ENCODE measurements at places on chromosomes 5 and 9.

DNA sequence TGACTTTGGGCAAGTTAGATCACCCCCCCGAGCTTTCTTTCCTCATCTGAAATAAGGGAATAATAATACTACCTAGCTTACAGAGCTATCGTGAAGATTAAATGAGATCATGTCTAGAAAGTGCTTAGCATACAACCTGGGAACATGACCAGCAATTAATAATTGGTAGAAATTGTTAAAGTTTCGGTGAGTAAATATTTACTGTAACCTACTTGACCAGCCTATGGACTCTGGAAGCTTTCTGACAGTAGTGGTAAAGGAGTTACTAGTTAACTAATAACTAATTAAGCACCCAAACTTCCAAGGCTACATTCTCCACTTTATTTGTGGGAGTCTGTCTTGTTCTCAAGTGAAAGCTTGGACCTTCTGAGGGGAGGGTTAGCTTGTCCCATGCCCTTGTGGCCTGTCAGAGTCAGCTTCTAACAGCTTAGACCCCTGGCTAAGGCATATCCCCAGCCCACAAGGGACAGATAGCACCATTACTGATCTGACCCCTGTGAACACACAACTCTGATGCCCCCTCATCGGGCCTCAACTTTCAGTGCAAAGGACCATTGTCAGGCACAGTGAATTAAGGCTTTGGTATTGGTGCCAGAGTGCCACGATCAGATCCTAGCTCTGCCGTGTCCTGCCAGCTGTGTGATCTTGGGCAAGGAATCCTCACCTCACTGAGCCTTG lies 58.7 kb upstream of the SAP30L start:
- DNase-seq: no peak

GRCh38 chr5:5521478-5521877 lies 99.0 kb downstream of the ICE1 start:
- no peak for DNase-seq

GRCh38 chr5:160956051-160956450 lies 104.0 kb upstream of the ATP10B start:
- DNase-seq: no peak

- DNase-seq: no peak
These were observed 58.6 kb downstream of the PCDHGC5 start for GRCh38 chr5:141547488-141547887.

DNA sequence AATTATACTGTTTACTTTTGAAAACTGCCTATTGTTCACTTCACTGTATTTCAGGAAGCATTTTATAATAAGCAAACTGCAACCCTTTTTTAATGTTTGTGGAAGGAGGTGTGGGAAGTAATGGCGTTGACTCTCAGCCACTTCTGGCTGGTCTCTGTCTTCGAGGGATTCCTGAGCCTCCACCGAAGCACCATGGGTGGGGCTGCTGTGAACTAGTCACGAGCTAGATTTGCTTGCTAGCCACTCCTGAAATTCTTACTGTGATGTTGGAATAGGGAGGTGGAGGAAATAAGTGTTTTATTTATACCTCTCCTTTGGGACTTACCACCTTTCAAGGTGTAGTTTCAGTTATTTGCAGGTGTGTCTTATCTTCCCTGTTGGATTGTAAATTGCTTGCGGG lies 26.8 kb downstream of the PIP5K1B start:
- no peak for DNase-seq

DNA sequence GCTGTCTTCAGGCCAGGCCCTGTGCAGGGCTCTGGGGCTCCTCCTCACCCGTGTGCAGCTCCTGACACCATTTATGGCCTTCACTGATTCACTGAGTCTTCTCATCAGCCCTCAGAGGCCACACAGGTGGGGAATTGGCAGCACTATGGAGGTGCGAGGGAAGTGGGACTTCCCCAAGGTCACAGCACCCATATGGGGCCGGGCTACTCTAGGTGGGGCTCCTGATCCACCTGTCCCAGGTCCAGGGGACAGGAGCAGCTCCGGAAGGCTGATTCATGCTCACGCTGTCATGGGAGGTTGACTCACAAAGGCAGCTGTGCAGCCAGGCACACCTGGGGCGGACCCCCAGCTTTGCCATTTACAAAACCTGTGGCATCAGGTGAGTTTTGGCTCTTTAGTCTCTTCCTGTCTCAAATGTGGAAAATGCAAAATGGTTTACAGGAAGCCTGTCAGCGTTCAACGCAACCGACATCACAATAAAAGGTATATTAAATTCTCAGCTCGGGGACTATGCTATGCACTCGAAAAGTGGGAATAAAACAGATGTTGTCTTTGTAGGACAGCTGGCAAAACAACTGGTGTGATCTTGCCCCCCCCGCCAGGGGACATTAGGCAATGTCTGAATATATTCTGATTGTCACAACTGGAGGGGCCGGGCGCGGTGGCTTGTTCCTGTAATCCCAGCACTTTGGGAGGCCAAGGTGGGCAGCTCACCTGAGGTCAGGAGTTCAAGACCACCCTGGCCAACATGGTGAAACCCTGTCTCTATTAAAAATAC lies 15.0 kb downstream of the NAIF1 start:
- no peak for DNase-seq

- DNase-seq: no peak
These were observed 61.7 kb downstream of the FBXL17 start for GRCh38 chr5:108320231-108320630.

- DNase-seq: peak; percentile 83
These were observed at the start of gene JMY for GRCh38 chr5:79235634-79236361. JMY (plus strand) TSS chr5:79236131; CDS start chr5:79236651, 520 bp downstream.

DNA sequence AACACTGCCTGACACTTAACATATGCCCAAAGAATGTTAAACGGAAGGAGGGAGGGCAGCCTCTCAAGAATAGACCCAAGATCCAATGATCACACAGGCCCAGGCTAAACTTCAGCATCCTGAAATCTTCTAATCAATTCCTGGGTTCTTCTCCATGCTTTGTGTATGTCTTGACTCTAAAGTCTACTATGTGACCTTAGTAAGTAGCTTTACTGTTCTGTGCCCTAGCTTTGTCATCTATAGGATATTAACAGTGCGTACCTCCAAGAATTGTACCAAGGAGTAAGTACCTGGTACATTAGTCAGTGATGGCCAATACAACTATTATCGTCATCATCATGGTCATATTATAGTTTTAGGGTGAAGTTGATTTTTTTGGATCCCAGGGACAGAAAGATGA lies 96.6 kb downstream of the SGCD start:
- no peak for DNase-seq

- no peak for DNase-seq
These were observed 442.1 kb downstream of the TLE4 start for GRCh38 chr9:80013891-80014290.

DNA sequence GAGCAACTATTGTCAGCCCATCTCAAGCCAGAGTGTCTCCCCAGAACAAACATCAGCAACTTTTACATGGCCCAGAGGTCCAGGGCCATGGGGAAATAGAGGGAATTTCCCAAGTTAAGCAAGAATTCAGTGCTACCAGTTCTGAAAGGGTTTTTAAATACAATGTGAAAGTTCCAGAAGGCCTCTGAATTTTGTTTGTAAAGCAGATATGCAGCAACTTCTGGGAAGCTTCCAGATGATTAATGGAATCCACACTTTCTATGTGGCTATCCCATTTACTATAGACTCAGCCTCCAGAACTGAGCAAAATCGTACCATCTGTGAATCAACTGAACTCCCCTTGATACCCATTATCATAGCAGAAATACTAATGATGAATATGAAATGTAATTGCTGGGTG lies 93.8 kb downstream of the FEM1C start:
- DNase-seq: no peak

GRCh38 chr9:14935106-14935751 lies 25.0 kb upstream of the FREM1 start:
- no peak for DNase-seq

DNA sequence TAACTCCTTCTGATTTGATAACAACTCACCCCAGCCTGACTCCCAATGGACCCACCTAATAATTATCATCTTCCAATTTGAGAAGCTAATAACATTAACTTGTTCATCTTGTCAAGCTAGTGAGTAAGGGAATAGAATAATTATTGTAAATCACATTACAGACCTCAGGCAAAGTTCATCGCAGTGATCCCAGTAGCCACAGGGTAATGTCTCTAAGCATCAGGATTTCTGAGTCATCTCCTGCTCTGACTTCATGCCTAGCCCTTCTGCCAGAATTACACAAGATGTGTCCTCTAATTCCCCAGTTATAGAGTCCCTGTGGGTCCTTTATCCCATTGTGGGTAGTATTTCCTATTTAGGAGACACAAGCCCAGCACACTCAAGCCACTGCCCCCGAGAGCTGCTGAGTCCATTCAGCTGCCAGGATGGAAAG lies 365.7 kb downstream of the DEPDC1B start:
- DNase-seq: peak; percentile 66

DNA sequence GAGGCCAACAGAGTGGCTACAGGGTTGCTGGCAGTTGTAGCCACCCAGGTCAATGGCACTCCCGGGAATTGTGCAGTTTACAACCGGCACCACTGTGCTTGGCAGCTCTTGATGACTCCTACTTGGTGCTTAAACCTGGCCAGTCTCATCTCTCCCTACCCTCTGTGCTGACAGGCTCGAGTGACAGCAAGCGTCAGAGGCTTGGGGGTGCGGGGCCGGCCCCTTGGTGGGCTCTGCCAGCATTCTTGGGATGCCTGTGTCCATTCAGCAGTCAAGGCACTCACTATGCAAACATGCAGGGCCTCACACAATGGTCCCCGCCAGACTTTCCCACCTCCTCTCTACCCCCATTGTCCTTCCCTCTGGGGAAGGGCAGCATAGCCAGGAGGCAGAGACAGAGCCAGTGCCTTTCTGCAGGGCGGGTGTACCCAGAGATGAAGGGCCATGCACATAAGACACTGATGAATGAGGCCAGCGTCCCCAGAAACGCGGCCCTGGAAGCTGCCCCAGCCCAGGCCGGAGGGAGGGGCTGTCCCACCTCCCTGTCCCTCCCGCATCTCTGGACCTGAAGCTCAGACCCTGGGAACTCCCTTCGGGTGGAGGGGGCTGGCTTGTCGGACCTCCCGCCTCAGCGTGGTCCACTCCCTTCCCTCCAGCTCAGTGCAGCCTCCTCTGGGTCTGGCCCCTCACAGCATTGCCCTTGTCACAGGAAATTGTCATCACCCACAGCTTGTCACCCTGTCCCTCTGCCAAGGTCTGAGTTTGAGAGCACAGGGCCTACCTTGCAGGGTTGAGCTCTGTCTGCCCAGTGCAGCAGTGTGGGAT lies 26.4 kb upstream of the NOTCH1 start:
- peak; percentile 16 for DNase-seq

DNA sequence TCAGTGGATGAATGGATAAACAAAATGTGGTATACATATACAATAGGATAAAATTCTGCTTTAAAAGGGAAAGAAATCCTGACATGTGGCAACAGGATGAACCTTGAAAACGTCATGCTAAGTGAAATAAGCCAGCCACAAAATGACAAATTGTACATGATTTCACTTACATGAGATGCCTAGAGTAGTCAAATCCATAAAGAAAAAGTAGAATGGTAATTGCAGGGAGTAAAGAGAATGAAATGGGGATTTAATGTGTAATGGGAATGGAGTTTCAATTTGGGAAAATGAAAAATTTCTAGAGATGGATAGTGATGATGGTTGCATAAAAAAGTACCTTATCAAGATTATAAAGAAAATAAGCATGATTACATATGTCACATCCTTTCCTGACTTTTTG lies 1489.2 kb upstream of the C9orf72 start:
- DNase-seq: no peak

DNA sequence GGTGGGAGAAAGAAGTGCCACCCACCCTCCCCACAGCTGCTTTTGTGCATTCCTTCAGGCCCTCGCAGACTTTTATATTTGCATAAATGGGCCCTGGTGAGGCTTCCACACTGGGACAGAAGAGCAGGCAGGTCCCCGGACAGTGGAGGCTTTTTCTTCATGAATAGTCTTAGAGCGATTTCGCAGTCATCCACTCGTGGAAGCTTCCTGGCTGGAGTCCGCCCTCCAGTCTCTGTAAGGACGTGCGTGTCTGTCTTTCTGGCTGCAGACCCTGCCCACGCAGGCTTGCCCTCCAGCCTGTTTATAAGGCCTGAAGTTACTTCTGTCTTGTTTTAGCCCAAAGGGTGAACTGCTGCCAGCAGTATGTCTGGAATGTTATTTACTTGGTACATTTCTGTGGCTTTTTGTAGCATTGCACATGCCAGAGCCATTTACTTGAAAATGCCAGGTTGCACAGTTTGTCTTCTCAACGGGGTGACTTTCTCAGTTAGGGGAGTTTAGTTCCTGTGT lies 195.7 kb downstream of the AOPEP start:
- peak; percentile 92 for DNase-seq

DNA sequence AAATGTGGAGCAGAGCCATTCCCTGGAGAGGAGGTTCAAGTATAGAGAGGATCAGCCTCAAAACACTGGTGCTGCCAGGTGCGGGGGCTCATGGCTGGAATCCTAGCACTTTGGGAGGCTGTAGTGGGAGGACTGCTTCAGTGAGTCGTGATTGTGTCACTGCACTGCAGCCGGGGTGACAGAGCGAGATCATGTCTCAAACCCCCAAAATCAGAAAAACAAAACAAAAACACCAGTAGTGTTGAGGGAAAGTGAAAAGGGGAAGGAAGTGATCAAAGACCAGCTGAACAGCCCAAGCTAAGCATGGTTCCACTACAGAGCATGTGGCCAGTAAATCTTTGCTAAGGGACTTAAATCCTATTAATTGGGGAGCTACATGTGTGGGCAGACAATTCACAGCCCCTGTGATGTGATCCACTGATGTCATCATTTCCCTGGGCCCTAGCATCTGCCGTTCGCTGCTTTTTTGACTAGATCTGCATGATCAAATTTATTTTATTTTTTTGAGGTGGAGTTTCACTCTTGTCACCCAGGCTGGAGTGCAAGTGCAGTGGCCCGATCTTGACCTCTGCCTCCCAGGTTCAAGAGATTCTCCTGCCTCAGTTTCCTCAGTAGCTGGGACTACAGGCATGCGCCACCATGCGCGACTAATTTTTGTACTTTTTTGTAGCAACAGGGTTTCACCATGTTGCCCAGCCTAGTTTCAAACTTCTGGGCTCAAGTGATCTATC lies 2.7 kb upstream of the PCBD2 start:
- peak; percentile 54 for DNase-seq

DNA sequence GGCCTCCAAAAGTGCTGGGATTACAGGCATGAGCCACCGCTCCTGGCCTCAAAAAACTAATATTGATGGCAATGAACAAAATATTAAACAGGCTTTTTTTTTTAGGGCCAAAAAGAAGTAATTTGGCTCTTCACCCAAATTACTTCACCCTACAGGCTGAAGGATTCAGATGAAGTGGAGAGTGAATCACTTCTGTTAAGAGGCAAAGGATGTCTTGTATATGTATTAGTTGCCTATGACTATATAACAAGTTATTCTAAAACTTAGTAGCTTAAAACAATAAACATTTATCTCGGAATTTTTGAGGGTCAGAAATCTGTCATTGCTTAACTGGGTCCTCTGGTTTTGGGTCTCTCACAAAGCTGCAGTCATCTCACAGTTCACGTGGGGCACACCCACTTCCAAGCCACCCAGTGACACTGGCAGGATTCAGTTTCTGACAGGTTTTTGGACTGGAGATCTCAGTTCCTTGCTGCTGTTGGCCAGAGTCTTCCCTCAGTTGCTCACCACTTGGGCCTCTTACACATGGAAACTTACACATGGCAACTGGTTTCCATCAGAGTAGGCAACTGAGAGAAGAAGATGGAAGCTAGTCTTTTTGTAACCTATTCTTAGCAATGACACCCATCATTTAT lies 66.7 kb downstream of the IQGAP2 start:
- DNase-seq: peak; percentile 75
